ENCODE measurements at places on chromosomes 4 and X.

GRCh38 chrX:38672646-38673045 is 111.3 kb downstream of the TSPAN7 start:
- no peak for DNase-seq

GRCh38 chrX:86141786-86142185 is 6.5 kb upstream of the DACH2 start:
- no peak for DNase-seq

DNA sequence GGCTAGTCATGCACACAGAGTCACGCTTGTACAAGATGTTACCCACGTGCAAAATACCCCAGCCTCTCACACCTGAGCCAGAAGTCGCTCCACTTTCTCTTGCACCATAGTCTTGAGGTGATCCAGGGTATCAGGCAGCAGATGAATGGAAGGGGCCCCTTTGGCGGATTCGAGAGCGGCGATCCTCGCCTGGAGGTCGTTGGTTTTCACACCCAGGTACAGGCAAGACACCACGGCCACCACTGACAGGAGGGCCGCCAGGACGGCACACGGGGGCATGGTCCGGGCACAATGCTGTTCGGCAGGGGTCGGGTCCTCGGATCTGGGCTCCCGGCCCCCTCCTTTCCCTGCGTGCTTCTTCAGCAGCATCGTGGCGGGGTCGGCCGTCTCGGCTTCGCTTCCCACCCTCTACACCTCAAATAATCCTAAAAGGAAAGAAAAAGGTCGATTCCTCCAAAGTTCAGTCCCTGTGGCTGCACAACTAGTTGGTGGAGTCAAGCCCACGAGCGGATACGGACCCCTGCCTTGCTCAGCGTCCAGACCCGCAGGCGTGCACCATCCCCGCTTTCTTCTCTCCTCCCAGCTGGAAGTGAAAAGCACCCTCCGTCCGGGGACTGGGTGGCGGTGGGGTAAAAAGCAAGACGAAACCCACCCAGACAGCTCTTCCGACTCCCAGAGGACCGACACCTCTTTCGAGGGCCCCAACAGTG is 652 bp downstream of the COL25A1 start:
- no peak for DNase-seq

DNA sequence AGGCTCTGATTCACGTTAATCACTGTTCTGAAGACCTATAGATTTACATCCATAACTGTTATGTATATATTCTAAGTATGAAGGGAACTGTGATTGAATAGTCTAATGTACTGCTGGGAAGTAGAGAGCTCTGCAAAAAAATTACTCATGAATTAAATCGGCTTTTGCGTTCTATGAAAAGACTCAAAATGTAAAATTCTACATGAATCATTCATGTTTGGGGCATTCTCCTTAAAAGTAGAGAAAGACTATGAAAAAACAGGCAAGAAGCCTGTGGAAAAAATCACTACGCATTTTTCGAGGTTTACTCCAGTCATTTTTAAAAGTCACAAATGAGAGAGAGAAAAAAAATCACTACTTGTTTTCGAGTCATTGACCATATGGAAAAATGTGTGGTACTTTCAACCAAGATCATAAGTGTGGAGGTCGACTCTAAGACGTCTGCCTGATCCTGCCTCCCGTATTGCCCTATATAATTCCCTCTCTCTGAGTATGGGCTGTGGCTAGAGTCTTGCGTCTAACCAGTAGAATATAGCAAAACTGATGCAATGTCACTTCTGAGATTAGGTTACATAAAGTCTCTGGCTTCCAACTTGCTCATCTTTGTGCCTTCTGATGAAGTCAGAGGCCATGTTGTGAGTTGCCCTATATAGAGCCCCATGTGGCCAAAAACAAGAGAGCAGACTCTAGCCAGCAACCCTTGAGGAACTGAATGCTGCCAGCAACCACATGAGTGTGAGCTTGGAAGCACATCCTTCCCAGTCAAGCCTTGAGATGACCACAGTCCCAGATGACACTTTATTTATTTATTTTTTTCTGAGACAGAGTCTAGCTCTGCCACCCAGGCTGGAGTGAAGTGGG is 32.1 kb upstream of the VEGFD start:
- no peak for DNase-seq

DNA sequence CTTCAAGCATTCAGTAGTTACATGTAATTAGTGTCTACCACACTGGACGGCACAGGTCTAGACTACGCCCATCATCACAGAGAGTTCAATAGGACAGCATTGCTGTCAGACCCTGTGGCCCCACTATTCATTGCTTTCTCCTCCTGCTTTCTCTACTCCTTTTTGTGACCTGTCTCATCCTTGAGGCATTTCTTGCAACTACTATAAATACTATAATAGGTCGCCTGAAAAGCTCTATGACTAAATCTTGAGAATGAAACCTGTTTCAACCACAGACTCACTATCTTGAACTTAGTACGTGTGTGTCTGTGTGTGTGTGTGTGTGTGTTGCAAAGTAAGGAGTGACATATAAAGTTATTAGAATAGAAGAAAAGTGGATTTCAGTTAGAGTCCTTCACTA is 252.9 kb upstream of the KLF3 start:
- no peak for DNase-seq

DNA sequence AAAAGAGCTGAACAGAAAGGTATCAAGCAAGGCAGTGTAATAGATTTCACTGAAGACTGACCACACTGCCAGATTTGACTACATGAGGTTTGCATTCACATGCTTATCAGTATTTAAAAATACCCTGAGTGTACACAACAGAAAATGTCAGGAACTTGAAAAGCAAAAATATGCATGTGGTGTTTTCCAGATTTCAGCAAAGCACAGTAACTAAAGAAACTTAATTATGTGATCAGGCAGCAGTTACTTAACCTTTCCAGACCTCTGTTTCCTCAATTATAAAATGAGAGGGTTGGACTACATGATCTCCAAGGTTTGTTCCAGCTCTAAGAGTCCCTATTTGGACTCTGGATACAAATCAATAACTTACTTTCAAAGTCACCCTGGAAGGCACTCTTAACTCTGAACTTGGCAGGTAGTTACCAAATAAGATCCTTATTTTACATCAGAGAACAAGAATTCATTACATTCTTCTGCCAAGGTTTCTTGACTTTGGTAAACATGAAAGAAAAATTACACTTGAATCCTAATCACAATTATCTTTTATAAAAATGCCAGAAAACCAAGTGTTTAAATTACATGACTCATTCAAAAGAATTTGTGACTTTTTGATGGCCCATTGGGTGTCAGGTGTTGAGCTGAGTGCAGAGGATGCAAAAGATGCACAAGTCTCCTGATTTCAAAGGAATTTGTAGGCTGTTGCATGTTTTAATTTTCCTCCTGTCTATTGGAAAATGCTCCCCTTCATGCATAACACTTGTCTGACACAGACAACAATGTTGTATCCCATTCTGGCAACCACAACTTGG is 241.6 kb downstream of the MGST2 start:
- DNase-seq: no peak

- no peak for DNase-seq
These were observed 13.4 kb downstream of the TIFA start for GRCh38 chr4:112272292-112272691.

DNA sequence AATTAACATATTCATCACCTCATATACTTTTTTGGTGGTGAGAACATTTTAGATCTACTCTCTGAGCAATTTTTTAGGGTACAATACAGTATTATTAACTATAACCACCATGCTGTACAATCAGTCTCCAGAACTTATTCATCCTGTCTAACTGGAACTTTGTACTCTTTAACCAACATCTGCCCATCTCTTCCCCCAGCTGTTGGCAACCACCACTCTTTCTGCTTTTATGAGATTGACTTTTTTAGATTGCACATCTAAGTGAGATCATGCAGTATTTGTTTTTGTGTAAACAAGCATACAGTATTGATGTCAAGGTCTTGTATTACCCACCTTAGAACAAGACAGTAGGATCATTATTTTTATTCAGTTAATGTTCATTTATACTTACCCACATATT is 516.8 kb downstream of the RPA4 start:
- DNase-seq: no peak

DNA sequence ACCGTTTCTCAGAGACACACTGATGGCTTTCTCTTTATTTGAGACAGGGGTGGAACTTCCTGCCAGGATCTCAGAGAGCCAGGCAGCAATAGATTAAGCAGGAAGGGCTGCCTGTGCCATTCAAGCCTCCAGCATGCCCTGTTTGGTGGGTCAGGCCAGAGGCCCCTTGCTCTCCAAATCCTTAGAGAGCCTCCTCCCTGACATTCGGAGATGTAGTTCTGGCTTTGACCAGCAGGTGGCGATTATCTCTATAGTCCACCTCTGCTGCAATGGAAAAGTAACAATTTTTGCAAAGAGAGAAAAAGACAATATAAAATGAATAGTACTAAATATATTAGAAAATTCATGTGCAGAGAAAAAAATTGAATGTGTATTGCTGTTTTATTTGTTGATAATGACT is 93.9 kb downstream of the NXF2B start:
- no peak for DNase-seq

DNA sequence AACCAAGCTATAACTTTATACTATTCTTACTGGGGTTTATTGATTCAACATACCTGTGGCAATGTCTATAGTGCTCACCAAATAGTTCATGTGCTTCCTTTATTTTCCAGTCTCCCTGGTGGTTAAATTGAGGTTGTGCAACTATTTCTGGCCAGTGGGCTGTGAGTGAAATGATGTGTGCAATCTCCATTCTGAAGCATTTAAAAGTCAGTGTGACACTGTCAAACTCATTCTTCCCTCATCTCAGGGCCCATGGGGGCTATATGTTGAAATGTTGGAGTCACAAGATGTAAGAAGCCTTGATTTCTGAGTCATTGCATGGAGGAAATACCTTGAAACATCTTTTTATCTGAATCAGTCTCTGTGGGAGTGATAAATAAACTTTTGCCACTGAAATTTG is 414.3 kb upstream of the RPS6KA3 start:
- no peak for DNase-seq

DNA sequence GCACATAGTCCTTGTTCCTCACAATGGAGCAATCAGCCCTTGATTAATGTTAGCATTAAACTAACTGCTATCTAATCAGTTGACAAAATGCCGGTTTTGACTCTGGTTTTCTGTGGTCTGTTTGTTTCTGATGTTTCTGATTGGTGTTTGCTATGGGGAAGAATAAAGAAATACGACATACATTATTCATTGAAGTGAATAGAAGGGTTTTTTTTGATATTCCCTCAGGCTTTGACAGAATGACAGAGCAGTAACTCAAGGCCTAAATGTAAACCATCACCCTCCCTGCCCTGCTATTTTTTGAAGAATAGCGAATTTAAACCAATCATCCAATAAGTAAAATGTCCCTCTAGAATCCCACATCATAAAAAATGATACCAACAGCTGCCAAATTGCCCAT is 65.5 kb upstream of the HS3ST1 start:
- DNase-seq: no peak

GRCh38 chr4:184849185-184849584 is 23.4 kb upstream of the ACSL1 start:
- DNase-seq: no peak

- DNase-seq: no peak
These were observed 51.1 kb downstream of the SCML1 start for GRCh38 chrX:17788439-17788838.

All from amygdala (tissue), 56 donors.